ENCODE measurements at places on chromosomes 5 and 9. TPM values are rescaled to one million over a fixed set of nuclear protein-coding genes. Genes with fewer than 3 reads are reported as not detected.
A peak's percentile ranks its signal among the peaks of the same experiment; 100 is the strongest.

GALNT12 gene
- 10.8 TPM for total RNA-seq

SPATA31A3 gene
- total RNA-seq: not detected

ACSL6 gene
- 1.4 TPM for total RNA-seq

SPINK13 gene
- total RNA-seq: 1.6 TPM

HAND1 gene
- not detected for total RNA-seq

KIAA0825 gene
- 5.4 TPM for total RNA-seq

UNC13B gene
- 43.6 TPM for total RNA-seq

KIF24 gene
- total RNA-seq: 2.8 TPM

DNA sequence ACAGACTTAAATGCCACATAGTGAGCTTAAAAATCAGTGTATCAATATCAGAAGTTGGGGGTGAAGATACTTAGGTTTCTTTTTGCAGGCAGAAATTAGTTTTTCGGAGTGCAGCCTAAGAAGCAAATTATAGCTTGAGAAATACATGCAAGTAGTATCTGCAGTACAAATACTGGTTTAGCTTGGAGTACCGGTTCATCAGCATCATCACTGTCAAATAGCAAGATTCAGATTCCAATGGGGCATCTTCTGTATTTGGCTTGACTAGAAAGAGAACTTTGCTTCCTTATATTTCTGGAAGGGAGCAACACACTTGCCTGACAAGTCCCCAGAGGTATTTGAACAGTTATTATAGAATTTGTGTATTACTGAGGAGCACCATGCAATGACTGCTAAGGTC lies 19.8 kb downstream of the SLC31A1 start:
- DNase-seq: no peak

DNA sequence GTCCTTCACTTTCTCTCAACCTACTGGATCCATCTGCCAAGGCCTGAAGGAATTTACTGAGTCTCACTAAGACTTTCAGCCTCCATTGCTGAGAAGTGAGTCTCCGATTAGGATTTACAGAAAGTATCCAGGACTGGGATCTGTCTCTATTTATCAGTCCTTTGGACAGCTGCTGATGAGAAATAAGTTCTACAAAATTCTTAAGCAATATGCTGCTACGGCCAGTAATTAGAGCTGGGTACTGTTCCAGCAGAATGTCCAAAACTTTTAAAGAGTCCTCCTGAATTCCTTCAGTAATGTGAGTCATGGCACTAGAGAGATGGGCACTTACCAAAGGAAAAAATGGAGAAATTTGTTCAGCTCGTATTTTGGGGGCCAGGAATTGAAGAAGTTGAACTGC lies 5.9 kb downstream of the TEX10 start:
- no peak for DNase-seq

DNA sequence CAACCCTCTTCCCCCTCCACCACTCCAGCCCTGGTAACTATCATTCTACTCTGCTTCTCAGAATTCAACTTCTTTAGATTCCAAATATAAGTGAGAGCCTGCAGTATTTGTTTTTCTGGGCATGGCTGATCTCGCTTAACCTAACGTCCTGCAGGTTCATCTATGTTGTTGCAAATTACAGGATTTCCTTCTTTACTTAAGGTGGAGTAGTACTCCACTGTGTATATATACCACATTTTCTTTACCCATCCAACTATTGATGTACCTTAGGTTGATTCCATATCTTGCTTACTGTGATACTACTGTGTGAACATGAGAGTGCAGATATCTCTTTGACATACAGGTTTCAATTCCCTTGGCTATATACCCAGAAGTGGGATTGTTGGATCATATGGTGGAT lies 106.3 kb upstream of the ZNF366 start:
- no peak for DNase-seq

- DNase-seq: no peak
Observed at GRCh38 chr9:22005021-22005701, 3.9 kb downstream of the CDKN2B start.

- no peak for DNase-seq
Observed at GRCh38 chr5:126300293-126300692, 122.9 kb upstream of the GRAMD2B start.

GRCh38 chr9:105158020-105158419 lies 86.4 kb upstream of the SLC44A1 start:
- no peak for DNase-seq

DNA sequence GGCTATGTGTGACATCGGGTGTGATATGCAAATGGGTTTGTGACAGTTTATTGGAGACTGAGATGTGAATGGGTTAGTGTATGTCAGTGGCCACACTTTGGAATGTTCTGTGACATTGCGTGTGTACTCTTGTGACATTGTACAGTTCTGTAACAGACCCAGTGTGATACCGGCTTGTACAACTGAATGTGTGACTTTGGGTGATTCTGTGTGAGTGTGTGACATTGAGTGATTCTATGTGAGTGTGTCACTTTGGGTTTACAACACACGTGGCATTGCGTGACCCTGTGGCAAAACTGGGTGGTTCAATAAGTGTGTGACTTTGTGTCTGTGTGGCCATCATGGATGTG lies 38.2 kb downstream of the CXXC5 start:
- no peak for DNase-seq

- DNase-seq: no peak
Observed at GRCh38 chr5:78597068-78597973, 51.3 kb downstream of the LHFPL2 start.

- DNase-seq: no peak
Observed at GRCh38 chr5:58156973-58157701, 302.7 kb downstream of the PLK2 start.

DNA sequence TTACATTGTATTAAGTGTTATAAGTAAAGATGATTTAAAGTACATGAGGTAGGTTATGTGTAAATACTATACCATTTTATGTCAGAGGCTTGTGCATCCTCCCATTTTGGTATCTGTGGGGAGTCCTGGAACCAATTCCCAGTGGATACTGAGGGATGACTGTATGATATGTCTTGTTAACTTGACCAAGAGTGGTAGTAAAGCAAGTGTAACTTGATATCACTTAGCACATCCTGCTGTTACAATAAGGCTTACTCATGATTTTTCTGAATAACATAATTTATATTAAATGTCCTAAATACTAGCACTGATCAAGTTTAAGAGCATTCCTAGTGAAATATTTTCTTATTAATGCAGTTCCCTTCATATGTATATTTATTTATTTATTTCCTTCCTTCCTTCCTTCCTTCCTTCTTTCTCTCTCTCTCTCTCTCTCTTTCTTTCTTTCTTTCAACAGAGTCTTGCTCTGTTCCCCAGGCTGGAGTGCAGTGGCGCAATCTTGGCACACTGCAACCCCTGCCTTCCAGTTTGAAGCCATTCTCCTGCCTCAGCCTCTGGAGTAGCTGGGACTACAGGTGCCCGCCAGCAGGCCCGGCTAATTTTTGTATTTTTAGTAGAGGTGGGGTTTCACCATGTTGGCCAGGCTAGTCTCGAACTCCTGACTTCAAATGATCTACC lies 7.5 kb downstream of the NDFIP1 start:
- no peak for DNase-seq

- no peak for DNase-seq
Observed at GRCh38 chr9:80062567-80062966, 490.8 kb downstream of the TLE4 start.

DNA sequence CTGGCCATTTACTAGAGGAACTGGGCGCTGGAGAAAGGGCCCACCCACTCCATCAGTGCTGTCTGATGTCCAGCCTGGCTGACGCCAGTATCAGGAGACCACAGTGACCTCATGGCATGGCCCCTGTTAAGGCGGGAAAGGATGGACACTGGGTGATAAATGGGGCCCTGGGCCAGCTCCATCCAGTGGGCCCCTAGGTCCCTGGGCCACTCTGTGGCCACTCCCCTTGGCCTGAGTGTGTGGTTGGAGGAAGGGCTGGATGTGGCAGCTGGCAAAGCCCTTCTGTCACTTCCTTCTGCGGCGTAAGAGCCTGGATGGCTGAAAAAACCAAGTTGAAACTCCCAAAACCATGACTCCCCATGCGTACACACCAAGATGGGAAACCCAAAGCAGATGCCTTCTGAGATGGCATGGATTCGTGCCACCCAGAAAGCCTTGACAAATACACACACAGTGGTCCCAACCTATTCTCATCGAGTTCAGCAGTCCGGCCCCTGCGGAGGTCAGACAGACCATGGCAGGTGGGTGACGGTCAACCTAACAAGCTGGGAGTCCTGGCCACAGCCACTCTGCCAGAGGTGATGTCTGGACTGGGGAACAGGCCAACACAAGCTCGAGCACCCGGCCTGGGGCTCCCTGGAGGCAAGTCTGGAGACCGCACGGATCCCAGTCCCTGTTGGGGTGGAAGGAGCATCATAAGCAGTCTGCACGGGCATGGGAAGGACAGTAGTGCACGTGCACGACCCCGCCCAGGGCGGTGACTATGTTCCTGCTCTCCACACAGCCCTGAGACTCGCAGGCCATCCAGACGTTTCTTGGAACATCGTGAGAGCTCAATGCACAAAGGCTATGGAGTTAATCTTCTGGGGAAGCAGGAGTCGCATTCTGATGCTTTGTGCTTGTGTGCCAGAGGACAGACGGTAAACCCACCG lies 45.2 kb upstream of the NOTCH1 start:
- no peak for DNase-seq

DNA sequence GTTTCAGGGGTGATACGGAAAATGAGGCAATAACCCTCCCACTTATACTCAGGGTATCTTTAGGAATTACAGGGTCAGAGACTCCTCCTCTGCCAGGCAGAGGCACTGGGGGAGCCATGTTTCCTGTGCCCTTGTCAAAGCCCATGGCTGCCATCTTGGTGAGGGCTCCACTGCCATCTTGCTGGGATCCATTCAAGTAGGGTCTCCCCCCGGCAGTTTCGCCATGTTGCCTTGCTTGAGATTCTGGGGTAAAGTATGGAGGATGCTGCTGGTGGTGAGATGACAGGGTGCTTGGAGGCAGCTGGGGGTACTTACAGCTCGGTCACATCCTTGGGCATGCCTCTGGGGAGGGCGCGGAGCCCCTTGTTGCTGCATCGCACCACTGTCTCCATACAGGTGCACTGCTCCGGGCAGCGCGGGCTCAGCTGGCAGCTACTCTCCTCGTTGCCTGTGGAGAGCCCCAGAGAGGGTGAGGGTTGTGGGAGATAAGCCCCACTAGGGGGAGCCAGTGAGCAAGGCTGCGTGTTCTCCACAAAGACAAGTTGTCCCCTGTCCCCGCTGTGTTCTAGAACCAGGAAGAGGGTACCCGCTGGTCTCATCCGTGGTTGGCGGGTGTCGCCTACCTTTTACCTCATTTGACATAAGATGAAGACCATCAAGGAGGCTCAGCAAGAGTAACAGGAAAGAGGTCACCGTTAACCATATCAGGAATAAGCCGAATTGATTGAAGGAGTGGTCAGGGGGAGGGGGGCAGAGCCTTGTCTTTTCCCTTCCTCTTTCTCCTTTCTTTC lies 169.0 kb upstream of the PANK3 start:
- DNase-seq: peak; percentile 30

- no peak for DNase-seq
Observed at GRCh38 chr5:169728-170094, 21.6 kb upstream of the LRRC14B start.

- DNase-seq: no peak
Observed at GRCh38 chr5:172672681-172673080, 31.6 kb downstream of the NEURL1B start.

GRCh38 chr9:122904466-122904822 lies 715 bp downstream of the RC3H2 start:
- DNase-seq: peak; percentile 64

DNA sequence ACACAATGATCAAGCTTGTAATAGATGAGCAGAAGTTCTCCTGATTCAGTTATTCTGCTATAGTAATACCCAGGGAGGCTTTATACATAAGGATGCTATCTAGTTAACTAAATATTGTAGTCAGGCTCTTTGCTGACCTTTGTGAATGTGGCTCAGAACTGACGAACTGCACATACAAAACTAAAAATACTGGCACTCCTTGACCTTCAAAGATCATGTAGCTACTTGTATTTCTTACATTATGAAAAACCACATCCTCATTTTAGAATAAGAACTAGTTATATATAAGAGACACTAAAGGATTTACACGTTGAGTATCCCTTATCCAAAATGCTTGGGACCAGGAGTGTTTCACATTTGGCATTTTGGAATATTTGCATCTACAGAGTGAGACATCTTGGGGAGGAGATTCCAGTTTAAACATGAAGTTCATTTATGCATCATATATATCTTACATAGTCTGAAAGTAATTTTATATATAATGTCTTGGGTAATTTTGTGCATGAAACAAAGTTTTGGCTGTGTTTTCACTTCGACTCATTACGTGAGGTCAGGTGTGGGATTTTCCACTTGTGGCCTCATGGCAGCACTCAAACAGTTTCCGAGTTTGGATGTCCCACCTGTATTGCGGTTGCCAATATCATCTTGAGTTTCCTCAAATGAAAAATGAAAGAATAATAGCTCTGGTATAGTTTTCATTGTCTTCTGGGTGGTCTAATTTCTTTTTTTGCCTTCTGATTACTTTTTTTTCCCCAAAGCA lies 58.4 kb upstream of the FBXL7 start:
- DNase-seq: no peak

DNA sequence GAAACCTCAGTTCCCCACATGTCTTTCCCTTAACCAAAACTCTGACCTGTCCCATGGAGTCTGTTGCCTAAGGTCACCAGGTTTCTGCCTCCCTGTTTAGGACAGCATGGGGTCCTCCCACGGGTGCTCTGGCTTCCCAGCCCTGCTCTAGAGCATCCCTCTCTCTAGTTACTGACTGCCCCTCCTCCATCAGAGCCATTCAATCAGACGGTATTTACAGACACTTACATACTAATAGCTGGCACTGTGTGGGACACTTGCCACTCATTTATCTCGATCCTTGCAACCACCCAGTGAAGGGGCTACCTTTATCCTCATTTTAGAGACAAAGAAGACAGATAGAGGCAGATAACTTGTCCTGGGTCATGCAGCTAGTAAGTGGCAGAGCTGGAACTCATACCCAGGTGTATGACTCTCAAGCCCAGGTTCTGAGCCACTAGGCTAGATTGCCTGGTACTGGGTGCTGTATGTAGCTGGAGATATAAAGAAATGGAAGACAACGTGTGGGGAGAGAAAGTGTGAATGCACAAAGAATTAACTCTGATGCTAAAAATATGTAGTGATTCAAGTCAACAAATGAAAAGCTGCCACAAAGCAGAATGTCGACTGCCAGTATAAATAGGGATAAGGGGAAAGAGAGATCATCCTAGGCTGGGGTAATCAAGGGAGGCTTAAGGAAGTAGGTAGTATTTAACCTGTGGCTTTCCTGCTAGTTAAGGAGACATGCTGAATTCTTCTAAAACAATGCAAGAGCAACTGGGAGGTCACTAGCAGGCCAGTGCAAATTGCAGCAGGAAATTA lies 52.5 kb upstream of the PDE8B start:
- no peak for DNase-seq

DNA sequence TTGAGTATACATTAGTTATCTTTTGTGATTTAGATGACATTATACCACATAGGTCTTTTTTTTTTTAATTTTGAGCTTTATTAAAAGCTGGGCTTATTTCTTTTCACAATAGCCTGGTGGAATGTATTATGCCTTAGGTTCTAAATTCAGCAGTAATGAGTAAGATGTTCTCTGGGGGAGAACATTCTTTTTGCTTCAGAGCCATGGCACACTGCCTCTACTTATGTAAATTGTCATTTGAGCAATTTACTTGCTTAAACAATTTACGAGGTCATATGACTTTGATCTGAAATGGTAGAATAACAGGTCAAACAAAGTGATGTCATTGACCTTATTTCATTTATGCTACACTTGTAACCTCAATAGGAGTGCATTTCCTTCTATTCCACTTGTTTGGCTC lies 154.2 kb downstream of the FOCAD start:
- no peak for DNase-seq

GRCh38 chr5:139494832-139495231 lies 12.3 kb upstream of the STING1 start:
- DNase-seq: no peak

GRCh38 chr5:144472221-144472620 lies 301.5 kb downstream of the KCTD16 start:
- no peak for DNase-seq

GRCh38 chr5:65481171-65481581 lies 544 bp downstream of the ADAMTS6 start:
- no peak for DNase-seq
